ENCODE measurements at places on chromosomes 5 and 9. TPM values are rescaled to one million over a fixed set of nuclear protein-coding genes. Genes with fewer than 3 reads are reported as not detected.

DNA sequence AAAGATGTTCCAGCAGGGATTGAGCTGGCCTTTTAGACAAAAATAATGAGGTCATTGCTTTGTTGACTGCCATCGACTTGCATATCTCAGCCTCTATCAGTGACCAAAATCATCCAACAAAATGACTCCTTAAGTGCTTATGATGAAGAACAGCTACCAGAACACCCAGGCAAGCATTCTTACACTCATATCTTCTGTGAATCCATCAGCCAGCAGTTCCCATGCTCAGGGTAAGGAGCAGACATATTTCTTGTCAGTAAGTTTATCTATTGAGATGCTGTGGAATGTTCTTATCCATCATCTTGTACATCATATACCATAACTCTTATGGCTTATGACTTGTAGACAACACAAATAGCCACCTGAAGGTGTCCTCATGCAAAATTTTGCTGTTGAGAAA lies 20.2 kb upstream of the SPDL1 start:
- H3K4me1 ChIP-seq: no peaks in the 10 kb centered on the region
- no peak overlapping the region for H3K4me3 ChIP-seq
- no peaks in the 10 kb centered on the region for H3K36me3 ChIP-seq
- no peak overlapping the region for H3K27ac ChIP-seq
- DNase-seq: no peak
- H3K27me3 ChIP-seq: peaks cover 10% of the 10 kb centered on the region

DNA sequence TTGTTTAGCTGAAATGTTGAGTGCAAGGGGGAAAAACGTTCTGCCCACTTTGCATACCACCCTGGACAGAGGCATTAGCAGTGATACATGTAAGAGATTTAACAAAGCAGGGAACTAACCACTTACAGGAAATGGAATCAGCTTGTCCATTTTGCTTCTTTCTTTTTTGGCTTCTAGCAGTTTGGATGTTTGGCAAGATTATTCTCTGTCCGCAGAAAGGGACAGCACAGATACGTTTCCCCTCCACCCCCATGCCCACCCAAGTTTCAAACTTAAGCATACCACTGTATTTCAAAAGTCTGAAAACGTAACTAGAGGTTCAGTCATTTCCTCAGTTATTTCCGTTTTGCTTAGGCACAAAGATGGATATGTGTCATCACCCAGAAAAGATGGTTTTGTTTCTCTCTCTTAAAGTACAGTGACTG lies 118.4 kb downstream of the GDNF start:
- no peak overlapping the region for H3K4me3 ChIP-seq
- no peak overlapping the region for H3K27ac ChIP-seq
- H3K4me1 ChIP-seq: no peaks in the 10 kb centered on the region

- H3K27me3 ChIP-seq: no peaks in the 10 kb centered on the region
- H3K27ac ChIP-seq: no peak overlapping the region
- no peak overlapping the region for H3K4me3 ChIP-seq
- DNase-seq: no peak
- H3K36me3 ChIP-seq: no peaks in the 10 kb centered on the region
- H3K4me1 ChIP-seq: no peaks in the 10 kb centered on the region
These were observed 255.6 kb upstream of the SLC30A5 start for GRCh38 chr5:68838157-68838718.

DNA sequence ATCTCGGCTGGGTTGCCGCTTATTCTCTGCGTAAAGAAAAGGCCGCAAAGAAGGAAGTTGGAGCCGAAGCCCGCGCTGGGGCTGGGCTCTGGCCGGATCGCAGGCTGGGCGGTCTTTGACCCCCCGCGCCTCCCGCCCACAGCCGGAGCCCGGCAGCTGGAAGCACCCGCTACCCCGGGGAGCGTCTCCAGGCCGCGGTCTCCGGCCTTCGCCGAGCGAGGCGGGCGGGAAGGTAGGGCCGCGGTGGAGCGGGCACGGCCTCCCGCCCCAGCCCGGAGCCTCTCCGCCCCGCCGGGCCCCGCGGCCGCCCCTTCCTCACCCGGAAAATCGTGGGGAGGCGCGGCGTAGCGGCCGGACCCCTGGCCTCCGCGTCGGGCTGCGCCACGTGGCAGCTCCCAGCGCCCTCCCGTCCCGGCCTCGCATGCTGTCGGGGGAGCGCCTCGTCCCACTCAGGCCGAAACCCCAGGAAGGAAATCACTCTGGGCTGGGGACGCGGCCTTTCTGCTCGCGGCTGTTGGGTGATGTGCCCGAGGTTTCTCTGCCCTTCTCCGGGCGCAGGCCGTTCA lies 12.0 kb downstream of the FOXD1 start:
- peak overlapping the region; percentile 10 for H3K4me3 ChIP-seq
- DNase-seq: no peak
- H3K4me1 ChIP-seq: peaks cover 2% of the 10 kb centered on the region
- peaks cover 3% of the 10 kb centered on the region for H3K36me3 ChIP-seq

DNA sequence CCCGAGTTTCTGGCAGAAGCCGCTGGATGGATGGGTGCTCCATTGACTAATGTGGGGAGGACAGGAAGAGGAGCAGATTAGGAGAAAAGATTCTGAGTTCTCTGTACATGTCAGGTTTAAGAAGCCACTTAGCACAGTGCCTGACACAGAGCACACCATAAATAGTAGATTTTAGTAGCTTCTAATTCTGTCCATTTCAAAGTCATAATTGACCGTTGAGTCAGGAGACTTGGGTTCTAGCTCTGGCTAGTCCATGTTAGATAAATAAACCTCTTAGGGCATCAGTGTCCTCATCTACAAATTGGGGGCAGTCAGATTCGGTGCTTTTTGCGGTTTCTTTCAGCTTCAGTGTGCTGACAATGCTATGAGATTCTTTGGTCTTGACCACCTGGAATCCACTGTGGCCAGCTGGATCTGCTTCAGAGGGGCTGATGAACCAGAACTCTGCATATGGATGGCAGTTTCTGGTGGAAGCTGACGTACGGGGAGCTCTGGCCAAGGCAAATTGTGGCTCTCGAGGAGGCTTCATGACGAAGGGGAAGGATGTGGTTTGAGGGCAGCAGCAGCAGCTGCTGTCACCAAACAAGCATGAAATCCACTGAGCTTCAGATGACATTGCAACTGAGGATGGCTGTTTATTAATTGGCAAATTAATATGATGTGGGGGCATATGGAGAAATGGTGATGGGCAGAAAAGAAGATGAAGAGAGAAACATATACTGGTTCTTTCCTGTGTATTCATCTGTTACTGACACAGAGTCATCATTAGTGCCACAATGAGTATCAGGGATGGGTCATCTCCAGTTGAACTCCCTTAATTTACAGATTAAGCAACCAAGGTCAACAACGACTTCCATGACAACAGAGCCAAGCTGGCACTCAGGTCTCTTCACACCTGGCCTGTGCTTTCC lies 134.4 kb downstream of the AOPEP start:
- H3K4me3 ChIP-seq: peak overlapping the region; percentile 79
- H3K27ac ChIP-seq: peak overlapping the region; percentile 95
- H3K27me3 ChIP-seq: peaks cover 4% of the 10 kb centered on the region
- peak; percentile 90 for DNase-seq
- peaks cover 61% of the 10 kb centered on the region for H3K4me1 ChIP-seq
- peaks cover 4% of the 10 kb centered on the region for H3K36me3 ChIP-seq

GRCh38 chr5:126003309-126003708 lies 419.9 kb upstream of the GRAMD2B start:
- H3K36me3 ChIP-seq: no peaks in the 10 kb centered on the region
- H3K27me3 ChIP-seq: no peaks in the 10 kb centered on the region
- no peak overlapping the region for H3K27ac ChIP-seq

GRCh38 chr5:67315082-67315989 lies 118.7 kb upstream of the CD180 start:
- H3K27me3 ChIP-seq: peaks cover 5% of the 10 kb centered on the region
- DNase-seq: no peak
- H3K4me3 ChIP-seq: no peak overlapping the region
- no peaks in the 10 kb centered on the region for H3K36me3 ChIP-seq
- H3K27ac ChIP-seq: no peak overlapping the region

GRCh38 chr9:3528451-3528850 lies 2.6 kb upstream of the RFX3 start:
- peaks cover 52% of the 10 kb centered on the region for H3K4me1 ChIP-seq
- H3K36me3 ChIP-seq: no peaks in the 10 kb centered on the region
- H3K27ac ChIP-seq: peak overlapping the region; percentile 99
- peaks cover 38% of the 10 kb centered on the region for H3K27me3 ChIP-seq
- peak; percentile 71 for DNase-seq
- peak overlapping the region; percentile 88 for H3K4me3 ChIP-seq

DNA sequence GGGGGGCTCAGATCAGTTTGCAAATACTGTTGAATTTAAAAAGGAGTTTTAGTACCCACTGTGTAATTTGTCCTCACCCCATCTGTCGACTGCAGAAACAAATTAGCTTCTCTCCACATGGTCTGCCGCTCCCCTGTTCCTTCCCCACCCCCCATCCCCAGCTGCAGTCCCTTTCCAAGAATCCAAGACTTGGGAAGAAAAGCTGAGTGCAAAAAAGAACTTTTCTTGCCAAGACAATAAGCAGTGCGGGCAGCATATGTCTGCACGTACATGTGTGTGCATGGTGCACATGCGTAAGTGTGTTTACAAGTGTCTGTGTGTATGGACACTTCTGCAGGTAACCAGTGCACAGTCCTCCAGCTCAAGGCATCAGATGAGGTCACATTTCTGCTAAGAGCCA lies 125.7 kb upstream of the SMIM23 start:
- no peaks in the 10 kb centered on the region for H3K36me3 ChIP-seq
- peak overlapping the region; percentile 4 for H3K27ac ChIP-seq
- no peak overlapping the region for H3K4me3 ChIP-seq
- H3K27me3 ChIP-seq: peaks cover 8% of the 10 kb centered on the region
- no peak for DNase-seq
- H3K4me1 ChIP-seq: peaks cover 18% of the 10 kb centered on the region

DNA sequence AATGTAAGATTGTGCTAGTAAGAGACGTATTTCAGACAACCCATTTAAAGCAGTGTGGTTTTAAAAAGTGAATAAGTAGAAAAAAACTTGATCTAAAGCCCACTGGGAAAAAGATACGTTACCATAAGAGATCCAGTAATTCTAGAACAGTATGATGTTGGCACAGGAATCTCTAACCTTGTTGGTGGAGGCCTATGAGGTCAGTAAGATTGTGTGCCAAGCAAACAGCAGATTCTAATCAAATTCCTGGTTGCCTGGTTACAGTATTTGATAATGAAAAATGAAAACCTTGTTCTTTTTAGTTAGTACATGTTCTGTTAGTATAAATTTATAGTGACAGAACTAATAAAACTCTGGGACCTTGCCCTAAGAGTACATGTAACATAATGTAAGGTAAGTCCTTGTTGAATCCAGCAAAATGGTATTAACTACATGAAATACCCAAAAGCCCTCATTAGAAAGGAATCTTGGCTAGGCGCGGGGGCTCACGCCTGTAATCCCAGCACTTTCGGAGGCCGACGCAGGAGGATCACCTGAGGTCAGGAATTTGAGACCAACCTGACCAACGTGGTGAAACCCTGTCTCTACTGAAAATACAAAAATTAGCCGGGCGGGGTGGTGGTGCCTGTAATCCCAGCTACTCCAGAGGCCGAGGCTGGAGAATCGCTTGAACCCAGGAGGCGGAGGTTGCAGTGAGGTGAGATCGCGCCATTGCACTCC lies 33.2 kb upstream of the DMXL1 start:
- H3K4me1 ChIP-seq: no peaks in the 10 kb centered on the region
- DNase-seq: no peak
- no peak overlapping the region for H3K4me3 ChIP-seq
- no peak overlapping the region for H3K27ac ChIP-seq

DNA sequence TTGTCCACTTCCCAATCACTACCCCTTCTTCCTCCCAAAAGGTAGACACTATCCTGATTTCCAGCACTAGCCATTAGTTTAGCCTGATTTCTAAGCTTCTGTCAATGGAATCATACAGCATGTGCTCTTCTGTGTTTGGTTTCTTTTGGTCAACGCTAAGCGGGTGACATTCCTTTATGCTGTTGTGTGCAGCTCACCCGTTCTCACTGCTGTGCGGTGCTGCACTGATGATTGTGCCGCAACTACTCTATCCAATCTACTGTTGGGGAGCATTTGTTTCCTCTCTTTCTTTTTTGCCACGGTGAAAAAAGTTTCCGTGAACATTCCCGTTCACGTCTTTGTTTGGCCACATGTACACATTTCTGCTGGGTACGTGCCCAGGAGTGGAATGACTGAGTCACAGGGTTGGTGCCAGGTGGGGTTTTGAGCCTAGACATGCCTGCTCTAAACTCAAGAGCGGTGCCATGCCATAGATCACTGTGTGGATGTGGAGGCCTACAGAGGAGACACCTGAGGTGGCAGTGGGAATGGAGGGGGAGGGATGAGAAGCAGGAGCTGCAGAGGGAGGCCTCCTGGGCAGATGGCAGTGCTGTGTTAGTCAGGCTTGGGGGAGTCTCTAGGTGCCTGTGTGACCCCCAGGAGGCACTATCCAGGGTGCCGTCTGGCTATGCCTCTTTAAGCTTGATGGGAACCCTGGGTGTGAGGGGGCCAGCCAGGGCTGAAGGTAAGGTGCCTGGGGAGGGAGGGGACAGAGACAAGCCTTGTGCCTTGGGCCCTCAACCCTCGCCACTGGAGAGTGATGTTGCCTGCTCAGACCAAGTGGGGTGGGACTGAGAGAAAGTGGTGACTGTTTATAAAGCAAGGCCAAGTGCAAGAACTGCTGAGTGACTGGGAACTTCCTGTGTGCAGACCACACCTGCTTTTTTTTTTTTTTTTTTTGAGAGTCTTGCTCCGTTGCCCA lies 11.4 kb upstream of the ANKRD33B start:
- peak overlapping the region; percentile 39 for H3K4me3 ChIP-seq
- H3K27me3 ChIP-seq: peaks cover 6% of the 10 kb centered on the region
- H3K4me1 ChIP-seq: peaks cover 24% of the 10 kb centered on the region

DNA sequence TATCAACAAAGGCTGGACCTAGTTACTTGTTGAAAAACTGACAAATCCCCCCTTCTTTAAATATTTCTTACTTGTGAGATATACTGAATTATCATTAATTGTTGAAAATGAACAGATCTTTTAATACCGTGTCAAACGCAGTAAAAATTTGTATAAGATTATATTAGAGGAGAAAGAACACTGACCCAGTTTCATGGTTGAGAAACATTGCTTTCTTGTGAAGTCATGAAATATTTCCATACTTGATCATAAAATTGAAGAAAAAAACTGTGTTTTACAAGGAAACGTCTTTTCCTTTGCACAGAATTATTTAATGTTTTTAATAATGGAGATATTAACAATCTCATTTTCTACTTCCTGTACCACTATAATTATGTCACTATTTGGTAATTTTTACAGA lies 45.8 kb downstream of the MOCS2 start:
- no peak for DNase-seq
- no peak overlapping the region for H3K4me3 ChIP-seq

- no peaks in the 10 kb centered on the region for H3K27me3 ChIP-seq
- no peak for DNase-seq
- no peak overlapping the region for H3K27ac ChIP-seq
- no peaks in the 10 kb centered on the region for H3K36me3 ChIP-seq
- H3K4me3 ChIP-seq: no peak overlapping the region
- no peaks in the 10 kb centered on the region for H3K4me1 ChIP-seq
These were observed 76.8 kb downstream of the PRLR start for GRCh38 chr5:35153375-35153932.

GRCh38 chr9:123067136-123067535 lies 33.7 kb downstream of the GPR21 start:
- no peak overlapping the region for H3K27ac ChIP-seq
- no peak overlapping the region for H3K4me3 ChIP-seq
- no peak for DNase-seq
- no peaks in the 10 kb centered on the region for H3K27me3 ChIP-seq
- peaks cover 42% of the 10 kb centered on the region for H3K36me3 ChIP-seq
- H3K4me1 ChIP-seq: no peaks in the 10 kb centered on the region

Gene ANKRD20A1
- polyA plus RNA-seq: not detected

Gene GRM6
- polyA plus RNA-seq: not detected

Gene C5
- 0.25 TPM for polyA plus RNA-seq

Gene EIF4E1B
- polyA plus RNA-seq: not detected

Gene NAIP
- polyA plus RNA-seq: 2.3 TPM

All from immature natural killer cell (primary cell).